ENCODE measurements at places on chromosomes 1 and 21. TPM values are rescaled to one million over a fixed set of nuclear protein-coding genes. Genes with fewer than 3 reads are reported as not detected.

Gene BMP8B
- 0.04 TPM for polyA plus RNA-seq

Gene LEPR
- 6.5 TPM for polyA plus RNA-seq

Gene PYHIN1
- 0.14 TPM for polyA plus RNA-seq

Gene HES3
- not detected for polyA plus RNA-seq

Gene MYCL
- 5.1 TPM for polyA plus RNA-seq

Gene GBP4
- polyA plus RNA-seq, result 0.01 TPM

Gene KCNH1
- polyA plus RNA-seq, result 0.03 TPM

DNA sequence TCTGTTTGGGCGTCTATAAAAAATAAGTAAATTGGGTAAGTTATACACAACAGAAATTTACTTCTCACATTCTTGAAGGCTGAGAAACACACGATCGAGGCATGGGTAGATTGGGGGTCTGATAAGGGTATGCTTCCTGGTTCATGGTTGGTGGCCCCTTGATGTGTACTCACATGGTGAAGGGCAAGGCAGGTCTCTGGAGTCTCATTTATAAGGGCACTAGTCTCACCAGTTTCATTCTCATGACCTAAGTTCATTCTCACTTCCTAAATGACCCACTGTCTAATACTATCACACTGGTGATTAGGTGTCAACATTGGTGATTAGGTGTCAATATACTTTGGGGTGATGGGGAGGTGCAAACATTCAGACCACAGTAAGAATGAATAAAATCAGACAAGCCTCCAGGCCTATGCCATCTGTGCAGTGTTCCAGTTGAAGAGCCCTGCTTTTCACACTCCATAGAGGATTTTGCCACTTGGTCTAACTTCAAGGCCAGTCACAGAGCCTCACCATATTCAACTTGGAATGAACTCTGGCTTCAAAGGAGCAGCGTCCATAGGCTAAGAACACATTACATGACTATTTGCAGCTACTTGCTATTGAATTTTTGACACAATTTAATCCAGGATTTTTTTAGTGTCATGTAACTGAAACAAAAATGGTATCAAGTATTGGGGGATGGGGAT lies 2.5 kb upstream of the GBP4 start:
- no peaks in the 10 kb centered on the region for H3K4me1 ChIP-seq
- H3K36me3 ChIP-seq, result no peaks in the 10 kb centered on the region
- no peak overlapping the region for H3K4me3 ChIP-seq
- H3K27me3 ChIP-seq, result no peaks in the 10 kb centered on the region
- H3K27ac ChIP-seq, result no peak overlapping the region

GRCh38 chr1:25927521-25928265 lies 21.5 kb upstream of the STMN1 start:
- no peak overlapping the region for H3K27ac ChIP-seq
- H3K27me3 ChIP-seq, result no peaks in the 10 kb centered on the region
- no peaks in the 10 kb centered on the region for H3K36me3 ChIP-seq
- no peak for DNase-seq
- H3K4me3 ChIP-seq, result no peak overlapping the region

DNA sequence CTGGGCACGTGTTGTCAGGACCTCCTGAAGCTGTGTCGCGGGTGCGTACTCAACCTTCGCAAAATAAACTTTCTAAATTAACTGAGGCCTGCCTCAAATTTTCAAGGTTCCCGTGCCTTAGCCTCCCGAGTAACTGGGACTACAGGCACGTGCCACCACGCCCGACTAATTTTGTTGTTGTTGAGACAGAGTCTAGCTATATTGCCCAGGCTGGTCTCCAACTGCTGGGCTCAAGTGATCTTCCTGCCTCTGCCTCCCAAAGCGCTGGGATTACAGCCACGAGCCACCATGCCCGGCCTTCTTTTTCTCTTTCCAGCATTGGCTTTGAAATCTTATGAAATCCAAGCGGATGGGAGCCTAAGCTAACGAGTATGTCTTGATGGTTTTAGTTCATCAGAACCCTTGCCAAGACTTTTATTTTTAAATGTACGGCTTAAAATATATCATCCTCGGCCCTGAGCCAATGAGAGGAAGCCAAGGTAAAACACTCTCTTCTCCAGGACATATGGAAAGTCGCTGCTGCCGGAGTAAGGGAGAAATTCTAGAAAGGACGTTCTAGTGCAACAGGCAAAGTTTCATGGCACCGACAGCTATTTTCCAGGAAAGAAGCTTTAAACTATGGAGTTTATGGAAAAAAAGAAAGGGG lies 12.7 kb upstream of the ERVH48-1 start:
- H3K27me3 ChIP-seq, result no peaks in the 10 kb centered on the region
- no peak overlapping the region for H3K4me3 ChIP-seq

DNA sequence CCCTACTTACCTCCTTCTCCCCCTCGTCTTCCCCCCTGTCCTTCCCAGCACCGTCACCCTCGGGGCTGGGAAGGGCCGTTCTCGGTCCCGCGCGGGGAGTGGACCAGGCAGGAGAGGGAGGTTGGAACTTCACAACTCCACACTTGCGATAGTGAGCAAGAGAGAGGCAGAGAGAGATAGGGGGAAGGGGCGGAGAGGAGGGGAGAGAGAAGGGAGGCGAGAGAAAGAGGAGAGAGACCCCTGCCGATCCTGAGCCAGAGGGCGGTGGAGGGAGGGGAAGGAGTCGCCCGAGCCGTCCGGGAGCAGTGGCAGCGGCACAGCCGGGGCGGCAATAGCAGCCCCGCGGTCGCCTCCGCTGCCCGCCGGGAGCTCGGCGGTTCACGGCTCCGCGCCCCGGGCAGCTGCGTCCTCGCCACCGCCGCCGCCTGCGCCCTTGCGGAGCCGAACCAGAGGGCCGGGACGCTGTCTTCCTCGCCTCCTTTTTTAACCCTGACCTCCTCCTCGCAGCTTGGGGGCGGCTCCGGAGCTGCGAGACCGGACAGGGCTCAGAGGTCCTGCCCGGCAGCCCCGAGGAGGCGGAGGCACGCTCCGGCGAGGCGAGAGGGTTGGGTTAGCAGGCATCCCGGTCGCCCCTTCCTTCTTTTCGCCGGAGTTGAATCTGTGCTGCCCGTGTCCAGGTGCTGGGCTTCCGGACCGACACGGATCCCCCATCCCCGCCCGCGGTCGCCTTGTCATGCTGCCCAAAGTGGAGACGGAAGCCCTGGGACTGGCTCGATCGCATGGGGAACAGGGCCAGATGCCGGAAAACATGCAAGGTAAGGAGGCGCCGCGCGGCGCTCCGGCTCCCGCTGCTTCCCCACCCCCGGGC lies 11.7 kb downstream of the NR5A2 start:
- no peak for DNase-seq
- peaks cover 15% of the 10 kb centered on the region for H3K4me1 ChIP-seq
- H3K4me3 ChIP-seq, result peak overlapping the region; percentile 40

DNA sequence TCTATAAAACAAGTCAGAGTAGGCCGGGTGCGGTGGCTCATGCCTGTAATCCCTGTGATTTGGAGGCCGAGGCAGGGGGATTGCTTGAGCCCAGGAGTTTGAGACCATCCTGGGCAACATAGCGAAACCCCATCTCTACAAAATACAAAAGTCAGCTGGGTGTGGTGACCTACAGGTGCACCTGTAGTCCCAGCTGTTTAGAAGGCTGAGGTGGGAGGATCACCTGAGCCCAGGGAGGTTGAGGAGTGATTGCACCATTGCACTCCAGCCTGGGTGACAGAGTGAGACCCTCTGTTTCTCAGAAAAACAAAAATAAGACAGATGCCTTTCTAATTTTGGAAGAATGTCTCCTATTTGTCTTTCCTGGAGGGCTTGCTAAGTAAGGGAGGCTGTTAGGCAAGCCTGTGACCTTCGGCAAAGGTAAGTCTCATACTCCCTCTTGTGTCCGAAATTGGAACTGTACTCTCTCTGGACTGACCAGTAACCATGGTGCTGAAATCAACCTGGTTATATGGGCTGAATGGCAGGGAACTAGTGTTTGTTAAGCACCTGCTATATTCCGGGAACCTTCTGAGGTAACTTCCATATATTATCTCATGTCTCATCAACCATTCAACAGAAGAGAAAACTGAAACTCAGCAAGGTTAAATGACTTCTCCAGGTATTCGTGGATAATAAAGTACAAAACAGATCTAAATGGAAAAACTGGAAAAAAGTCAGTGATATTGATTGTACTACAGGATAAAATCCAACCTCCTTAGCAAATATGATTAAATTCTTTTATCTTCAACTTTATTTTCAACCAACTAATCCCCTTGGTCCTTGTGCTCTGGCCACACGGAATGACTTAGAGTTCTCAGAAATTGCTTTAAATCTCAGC lies 11.8 kb upstream of the RAB3B start:
- H3K4me1 ChIP-seq, result peaks cover 22% of the 10 kb centered on the region
- DNase-seq, result peak; percentile 78
- no peaks in the 10 kb centered on the region for H3K36me3 ChIP-seq
- no peak overlapping the region for H3K27ac ChIP-seq

DNA sequence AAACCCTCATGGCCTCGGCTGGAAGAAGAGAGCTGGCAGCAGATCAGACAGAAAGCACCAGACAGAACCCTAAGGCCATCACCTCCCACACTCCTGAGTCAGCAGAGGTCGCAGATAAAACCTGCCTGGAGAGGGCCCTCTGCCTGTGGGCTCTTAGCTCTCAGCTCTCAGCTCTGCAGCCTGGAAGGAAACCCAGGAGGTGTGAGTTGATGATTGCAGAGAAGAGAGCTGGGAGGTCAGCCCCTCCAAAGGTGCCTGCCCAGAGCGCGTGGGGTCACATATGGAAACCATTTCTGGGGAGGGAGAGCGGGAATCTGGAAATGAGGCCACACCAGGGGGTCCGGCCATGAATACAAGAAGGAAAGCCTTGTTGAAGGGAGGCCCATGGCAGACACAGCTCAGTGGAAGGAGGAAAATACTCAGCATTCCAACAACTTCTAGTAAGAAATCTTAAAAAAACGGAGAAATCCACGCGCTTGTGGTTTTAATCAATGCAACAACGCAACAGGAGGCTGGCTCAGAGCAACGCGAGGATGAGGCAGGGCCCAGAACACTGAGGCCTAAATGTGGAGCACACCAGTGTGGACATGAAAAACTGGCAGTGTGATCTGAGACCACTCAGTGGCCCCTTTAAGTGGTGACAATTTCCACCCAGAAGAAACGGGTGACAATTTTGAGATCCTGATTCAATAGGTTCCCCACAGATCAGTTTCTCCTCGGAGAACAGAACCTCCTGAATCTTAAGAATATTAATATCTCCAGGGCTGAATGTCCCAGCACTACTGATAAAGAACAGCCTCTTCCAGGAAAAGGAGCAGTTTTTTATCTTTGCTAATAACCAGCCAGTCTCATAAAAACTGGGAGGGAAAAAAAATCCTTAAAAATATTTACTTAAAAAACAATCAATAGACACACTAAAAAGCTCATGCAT lies 45.7 kb downstream of the PSMG1 start:
- no peak for DNase-seq
- H3K27me3 ChIP-seq, result no peaks in the 10 kb centered on the region
- H3K4me3 ChIP-seq, result no peak overlapping the region
- no peaks in the 10 kb centered on the region for H3K36me3 ChIP-seq

GRCh38 chr1:181603735-181604410 lies 120.6 kb downstream of the CACNA1E start:
- no peaks in the 10 kb centered on the region for H3K36me3 ChIP-seq
- H3K4me1 ChIP-seq, result no peaks in the 10 kb centered on the region
- H3K27ac ChIP-seq, result no peak overlapping the region
- DNase-seq, result no peak
- H3K4me3 ChIP-seq, result no peak overlapping the region
- peaks cover 9% of the 10 kb centered on the region for H3K27me3 ChIP-seq

- no peak for DNase-seq
- peaks cover 2% of the 10 kb centered on the region for H3K36me3 ChIP-seq
Measured at GRCh38 chr1:92784021-92784638, 778 bp downstream of the EVI5 start.

GRCh38 chr1:111825217-111825616 lies 69.5 kb downstream of the DDX20 start:
- no peak overlapping the region for H3K27ac ChIP-seq
- no peak for DNase-seq
- H3K36me3 ChIP-seq, result no peaks in the 10 kb centered on the region
- H3K27me3 ChIP-seq, result peaks cover 3% of the 10 kb centered on the region

DNA sequence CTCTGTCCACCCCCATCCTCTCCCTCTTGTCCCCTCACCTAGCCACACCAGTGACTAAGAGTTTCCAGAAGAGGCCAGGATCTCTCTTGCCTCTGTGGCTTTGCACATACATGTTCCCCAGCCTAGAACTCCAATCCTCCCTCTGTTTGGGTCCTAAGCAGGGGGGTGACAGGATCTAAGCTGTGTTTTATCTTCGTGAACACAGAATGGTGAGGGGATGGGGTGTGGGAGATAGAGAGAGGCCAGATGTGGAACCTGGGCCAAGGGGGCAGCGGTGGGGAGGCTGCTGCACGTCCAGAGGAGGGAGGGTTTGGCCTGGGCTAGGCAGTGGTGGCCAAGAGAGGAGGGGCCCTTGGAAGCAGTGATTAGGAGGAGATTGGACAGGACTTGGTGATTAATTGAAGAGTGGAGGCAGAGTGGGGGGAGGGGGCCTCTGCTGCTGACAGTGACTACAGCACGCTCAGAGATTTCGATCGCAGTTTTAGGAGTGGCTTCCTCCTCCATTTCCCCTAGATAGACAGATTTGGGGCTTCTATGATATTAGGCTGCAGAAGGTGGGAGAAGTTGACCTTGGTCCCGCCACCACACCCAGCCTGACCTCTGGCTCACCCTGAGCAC lies 17.1 kb upstream of the ADGRB2 start:
- no peaks in the 10 kb centered on the region for H3K36me3 ChIP-seq
- no peak overlapping the region for H3K27ac ChIP-seq
- no peak overlapping the region for H3K4me3 ChIP-seq
- no peaks in the 10 kb centered on the region for H3K27me3 ChIP-seq
- H3K4me1 ChIP-seq, result no peaks in the 10 kb centered on the region

GRCh38 chr1:6805004-6805416 lies 19.8 kb downstream of the CAMTA1 start:
- no peak overlapping the region for H3K4me3 ChIP-seq
- no peaks in the 10 kb centered on the region for H3K36me3 ChIP-seq
- peaks cover 19% of the 10 kb centered on the region for H3K4me1 ChIP-seq
- H3K27me3 ChIP-seq, result no peaks in the 10 kb centered on the region
- no peak overlapping the region for H3K27ac ChIP-seq

All from keratinocyte (primary cell).